ENCODE measurements at places on chromosomes 7 and 10. TPM values are rescaled to one million over a fixed set of nuclear protein-coding genes. Genes with fewer than 3 reads are reported as not detected.

Gene DDX21
- 39.3 TPM for total RNA-seq

Gene MMP21
- not detected for total RNA-seq

Gene IQCE
- 12.9 TPM for total RNA-seq

Gene SPDYE2
- total RNA-seq, result not detected

Gene INSYN2A
- under 0.01 TPM for total RNA-seq

All from pericardium fibroblast (primary cell).